Hepatocyte (in vitro differentiated cells): ENCODE measurements at places on chromosomes 7 and 10. TPM values are rescaled to one million over a fixed set of nuclear protein-coding genes. Genes with fewer than 3 reads are reported as not detected.

Gene CYP17A1
- not detected in 2 replicates for total RNA-seq

Gene C7orf33
- total RNA-seq: not detected in 2 replicates

Gene MKI67
- 9.1 and 13.1 TPM in 2 replicates for total RNA-seq

Gene SOSTDC1
- total RNA-seq: 65.8 and 71.5 TPM in 2 replicates

Gene POLD2
- 59.9 and 68.1 TPM in 2 replicates for total RNA-seq
